ENCODE measurements at places on chromosomes 2 and 18.
A peak's percentile ranks its signal among the peaks of the same experiment; 100 is the strongest.

- no peak for DNase-seq
Measured at GRCh38 chr2:224934526-224935188, 107.6 kb downstream of the DOCK10 start.

- DNase-seq = no peak
Measured at GRCh38 chr2:28345619-28346018, 47.0 kb upstream of the FOSL2 start.

GRCh38 chr2:118855451-118856279, 8.2 kb upstream of the EN1 start:
- DNase-seq = peak; percentile 86

GRCh38 chr2:28751956-28752630, 463 bp downstream of the PPP1CB start:
- DNase-seq = peak; percentile 21

GRCh38 chr2:228728961-228729360, 542.1 kb downstream of the PID1 start:
- DNase-seq = no peak

GRCh38 chr2:65655000-65655399, 222.6 kb upstream of the SPRED2 start:
- DNase-seq = no peak

DNA sequence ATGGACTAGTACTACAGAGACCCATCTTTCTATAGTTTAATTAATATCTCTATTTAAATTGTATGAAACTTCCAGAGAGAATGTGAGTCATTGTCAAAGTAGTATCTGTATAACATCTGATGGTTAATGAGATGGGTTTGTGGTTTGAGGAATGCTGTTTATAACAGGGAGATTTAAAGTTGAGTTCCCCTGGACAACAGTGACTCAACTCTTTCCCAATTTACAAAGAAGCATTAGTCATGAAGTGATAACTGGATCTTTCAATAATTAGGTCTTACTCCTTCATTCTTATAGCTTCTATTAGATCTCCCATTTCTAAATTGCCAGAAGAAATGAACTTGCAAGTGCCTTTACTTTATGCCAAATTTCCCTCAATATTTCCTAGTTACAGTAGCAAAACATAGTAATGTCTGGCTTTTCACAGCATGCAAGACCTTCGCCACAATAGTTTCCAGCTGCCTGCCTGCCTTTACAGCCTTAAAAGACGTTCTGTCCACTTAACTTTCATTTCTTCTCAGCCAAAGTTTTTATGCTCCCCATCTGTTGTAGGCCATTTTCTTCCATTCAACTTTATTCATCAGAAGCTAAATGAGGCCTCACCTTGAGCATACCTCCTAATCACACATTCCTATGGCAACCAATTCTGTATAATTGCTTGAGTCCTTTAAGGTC, 47.7 kb upstream of the WDR75 start:
- no peak for DNase-seq

DNA sequence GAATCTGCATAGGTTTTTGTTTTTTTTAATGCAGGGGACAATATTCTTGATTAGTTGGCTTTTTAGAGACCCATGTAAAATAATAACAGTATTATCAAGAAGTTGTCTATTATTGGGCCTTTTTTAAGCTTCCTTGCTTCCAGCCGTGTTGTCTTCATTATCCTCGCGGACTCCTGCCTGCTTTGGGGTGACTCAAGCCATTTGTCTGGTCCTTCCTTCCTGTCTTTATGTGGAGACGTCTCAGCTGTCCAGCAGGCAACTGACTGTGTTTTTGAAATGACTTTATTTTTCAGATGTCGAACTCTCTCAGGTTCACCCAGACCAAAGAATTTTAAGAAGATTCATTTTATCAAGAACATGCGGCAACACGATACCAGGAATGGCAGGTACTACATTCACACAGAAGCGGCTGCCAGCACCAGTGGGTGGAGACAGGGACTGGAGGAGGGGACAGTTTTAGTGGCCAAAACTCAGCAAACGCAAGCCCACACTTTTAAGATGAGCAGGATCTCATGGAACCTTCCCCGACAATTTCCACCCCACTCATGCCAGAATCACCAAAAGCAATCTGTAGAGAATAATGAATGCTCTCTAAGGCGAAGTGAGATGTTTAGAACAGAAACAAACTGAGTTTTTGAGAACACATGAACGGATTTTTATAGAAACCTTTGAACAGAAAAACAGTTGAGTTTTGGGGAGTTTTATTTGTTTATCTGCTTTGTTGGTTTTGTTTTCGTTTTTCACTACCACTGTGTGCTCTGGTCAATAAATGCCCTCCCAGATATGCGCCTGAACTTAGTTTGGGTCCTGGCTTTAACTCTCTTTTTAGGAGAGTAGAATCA, 59.1 kb downstream of the CABLES1 start:
- no peak for DNase-seq

DNA sequence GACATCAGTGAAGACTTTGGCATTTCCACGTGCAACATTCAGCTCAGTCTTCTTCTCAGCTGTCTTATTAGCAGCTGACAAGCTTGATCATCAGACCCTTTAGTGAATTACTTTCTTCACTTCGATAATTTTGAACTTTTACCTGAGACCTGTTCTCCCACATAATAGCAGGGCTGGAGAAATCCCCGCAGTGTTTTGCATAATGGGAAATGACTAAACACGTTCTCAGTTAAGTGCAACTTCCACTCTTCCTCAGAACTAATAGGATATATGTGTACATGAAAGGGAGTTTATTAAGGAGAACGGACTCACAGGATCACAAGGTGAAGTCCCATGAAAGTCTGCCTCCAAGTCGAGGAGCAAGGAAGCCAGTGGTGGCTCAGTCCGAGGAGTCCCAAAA, 28.8 kb upstream of the MBP start:
- no peak for DNase-seq

GRCh38 chr2:183926433-183926832, 671.9 kb upstream of the ZNF804A start:
- no peak for DNase-seq

GRCh38 chr18:34222307-34223163, 2.2 kb downstream of the NOL4 start:
- DNase-seq = peak; percentile 64

DNA sequence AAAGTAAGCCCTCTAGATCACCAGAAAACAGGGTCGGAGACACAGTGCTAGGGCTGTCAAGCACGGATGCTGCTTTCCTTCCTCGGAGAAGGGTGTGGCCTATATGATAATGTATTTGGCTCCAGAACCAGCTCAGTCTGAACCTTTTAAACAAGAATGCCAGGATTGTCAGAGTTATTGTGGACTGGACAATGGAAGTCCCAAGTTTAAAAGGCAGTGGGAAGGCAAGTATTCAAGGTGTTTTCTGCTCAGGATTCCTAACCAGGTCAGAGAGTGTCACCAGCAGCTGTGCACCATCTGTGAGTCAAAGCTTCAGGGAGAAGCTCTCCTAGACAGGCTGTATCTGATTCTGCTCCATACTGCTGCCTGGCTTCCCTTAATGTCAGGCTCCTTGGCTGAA, 94.8 kb downstream of the SPOPL start:
- DNase-seq = no peak

DNA sequence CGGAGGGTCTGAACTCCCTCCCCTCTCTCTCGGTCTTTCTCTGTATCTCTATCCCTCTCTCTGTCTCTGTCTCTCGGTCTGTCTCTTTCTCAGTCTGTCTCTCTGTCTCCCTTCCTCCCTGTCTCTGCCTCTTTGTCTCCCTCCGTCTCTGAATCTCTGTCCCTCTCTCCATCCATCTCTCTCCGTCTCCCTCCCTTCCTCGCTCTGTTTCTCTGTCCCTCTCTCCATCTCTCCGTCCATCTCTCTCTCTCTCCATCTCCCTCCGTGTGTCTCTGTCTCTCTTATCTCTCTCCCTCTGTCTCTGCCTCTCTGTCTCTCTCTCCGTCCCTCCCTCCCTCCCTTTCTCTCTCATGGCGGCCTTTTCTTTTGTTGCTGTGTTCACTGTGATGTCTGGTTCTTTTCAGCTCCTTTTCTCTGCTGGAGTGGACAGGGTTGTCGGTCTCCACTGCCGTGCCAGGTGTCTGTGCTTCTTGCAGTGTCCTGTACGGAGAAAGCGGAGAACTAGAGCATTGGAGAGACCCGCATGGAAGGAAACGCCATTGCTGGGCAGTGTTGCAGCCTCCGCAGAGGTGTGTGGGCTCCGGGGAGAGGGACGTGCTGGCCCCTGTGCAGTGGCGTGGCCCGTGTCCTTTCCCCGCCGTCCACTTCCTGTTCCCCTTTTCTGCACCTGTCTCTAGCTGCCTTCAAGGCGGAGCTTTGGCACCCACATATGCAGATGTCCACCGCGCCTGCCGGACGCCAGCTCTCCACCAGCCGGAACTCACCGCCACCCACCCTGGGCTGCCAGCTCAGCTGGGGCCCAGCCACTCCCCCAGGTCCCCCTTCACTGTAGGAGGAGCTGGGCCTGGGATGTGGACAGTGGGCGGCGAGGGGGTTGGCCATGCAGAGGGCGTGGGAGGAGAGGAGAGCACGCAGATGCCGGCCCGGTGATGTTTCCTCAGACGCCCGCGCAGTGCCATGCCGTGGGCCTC, 113.1 kb downstream of the NFATC1 start:
- no peak for DNase-seq

DNA sequence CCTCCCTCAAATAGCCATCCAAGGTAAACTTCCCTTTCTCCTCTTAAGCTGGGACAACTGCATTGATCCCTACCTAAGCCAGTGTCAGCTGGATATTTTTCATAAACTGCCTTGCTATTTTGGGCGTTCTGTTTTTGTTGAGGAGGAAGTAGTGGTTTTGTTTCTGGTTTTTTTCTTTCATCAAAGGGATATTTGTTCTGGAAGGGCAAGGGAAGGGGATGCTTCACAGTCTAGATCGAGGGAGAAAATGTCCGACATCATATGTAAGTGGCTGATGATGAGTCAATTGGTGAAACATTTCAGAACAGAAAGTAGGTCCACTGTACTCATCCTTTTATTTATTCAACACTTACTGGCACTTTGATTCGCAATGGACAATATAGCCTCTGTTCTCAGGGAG, 31.0 kb downstream of the TANC1 start:
- no peak for DNase-seq

GRCh38 chr18:44178476-44178875, 502.2 kb upstream of the SETBP1 start:
- DNase-seq = no peak

GRCh38 chr2:42808301-42808700, 15.9 kb upstream of the HAAO start:
- DNase-seq = no peak

GRCh38 chr2:43950383-43951008, 45.3 kb downstream of the LRPPRC start:
- peak; percentile 10 for DNase-seq

GRCh38 chr2:199977984-199978415, 22.6 kb downstream of the MAIP1 start:
- no peak for DNase-seq

DNA sequence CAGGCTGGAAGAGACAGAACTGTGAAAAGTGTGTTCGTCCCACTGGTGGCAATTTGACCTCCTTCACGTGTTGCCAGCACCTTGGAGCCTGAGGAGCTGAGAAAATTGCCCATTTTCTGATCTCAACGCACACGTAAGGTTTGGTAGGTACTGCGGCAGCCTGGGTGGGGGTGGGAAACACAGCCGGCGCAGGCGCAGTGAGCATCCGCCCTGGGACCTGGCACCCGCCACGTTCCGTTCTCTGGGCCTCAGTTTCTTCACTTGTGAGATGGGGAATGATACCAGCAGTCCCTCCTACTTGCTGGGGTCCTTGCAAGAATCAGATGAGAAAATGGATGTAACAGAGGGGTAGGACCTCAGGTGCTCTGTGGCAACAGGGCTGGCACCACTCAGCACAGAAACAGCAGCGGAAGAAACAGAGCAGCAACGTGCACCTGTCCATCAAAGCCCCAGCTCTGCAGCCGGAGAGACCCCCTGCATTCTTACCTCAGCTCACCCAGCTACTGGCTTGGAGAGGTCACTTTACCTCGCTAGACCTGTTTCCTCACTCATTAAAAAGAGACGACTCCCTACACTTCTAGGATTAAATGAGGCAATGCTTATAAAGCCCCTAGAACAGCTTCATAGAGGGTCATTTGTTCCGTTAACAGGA, 458.0 kb upstream of the ID2 start:
- DNase-seq = no peak

GRCh38 chr2:227888289-227888688, 16.9 kb downstream of the DAW1 start:
- no peak for DNase-seq

DNA sequence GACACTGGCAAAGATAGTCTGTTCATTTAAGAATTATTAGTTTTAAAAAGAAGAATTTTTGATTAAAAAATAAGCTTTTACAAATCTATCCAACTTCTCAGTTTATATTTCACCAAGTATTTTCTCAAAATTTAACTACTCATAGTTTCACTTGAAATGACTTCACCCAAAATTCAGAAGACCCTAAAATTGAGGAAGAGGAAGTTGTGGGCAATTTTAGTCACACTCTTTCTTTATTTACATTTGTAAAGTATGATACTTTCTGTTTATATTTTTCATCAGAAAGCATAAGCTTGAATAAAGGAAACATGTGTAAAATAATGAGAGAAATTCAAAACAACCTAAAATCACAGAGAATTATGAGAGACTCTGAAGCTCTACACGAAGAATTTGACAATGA, 278.8 kb upstream of the MEIS1 start:
- no peak for DNase-seq

DNA sequence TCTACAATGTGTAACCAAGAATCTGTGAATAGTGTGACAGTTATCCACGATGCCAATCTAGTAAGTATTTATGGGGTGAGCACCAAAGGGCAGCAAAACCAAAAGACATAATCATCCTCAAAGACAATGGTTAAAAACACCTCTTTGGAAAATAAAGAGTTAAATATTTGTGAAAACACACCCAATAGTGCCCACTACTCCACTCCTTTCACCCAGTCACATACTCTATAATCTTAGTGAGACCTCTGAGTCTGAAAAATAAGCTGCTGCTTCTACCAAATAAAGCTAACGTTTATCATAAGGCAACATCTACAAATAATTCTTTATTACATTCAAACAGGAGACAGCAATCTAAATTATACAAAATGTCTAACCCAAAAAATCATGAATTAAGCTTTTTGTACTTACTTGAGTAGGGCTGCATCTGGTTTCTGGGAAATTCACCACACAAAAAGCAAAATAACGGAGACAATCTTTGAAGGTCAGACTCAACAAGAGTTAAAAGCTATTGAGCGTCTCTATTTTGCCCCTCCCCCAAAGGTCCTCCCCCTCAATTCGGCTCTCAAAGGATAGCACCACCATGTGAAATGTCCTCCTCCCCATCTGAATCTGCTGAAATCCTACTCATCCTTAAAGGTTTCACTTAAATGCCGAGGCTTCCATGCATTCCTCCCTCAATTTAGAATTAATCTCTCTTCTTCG, 2.0 kb downstream of the RAPH1 start:
- no peak for DNase-seq

GRCh38 chr2:232633413-232634205, at the start of gene EFHD1:
EFHD1 (plus strand) TSS chr2:232633604; CDS start chr2:232633705, 101 bp downstream.
- DNase-seq = peak; percentile 72

- no peak for DNase-seq
Measured at GRCh38 chr2:55140316-55141219, 90.3 kb upstream of the RTN4 start.
